ENCODE measurements at places on chromosomes 16 and 17. TPM values are rescaled to one million over a fixed set of nuclear protein-coding genes. Genes with fewer than 3 reads are reported as not detected.
A peak's percentile ranks its signal among the peaks of the same experiment; 100 is the strongest.

PMP22 gene
- 49.2 TPM for total RNA-seq

- DNase-seq, result peak; percentile 32
Observed at GRCh38 chr17:80455336-80455710, 21.1 kb downstream of the NPTX1 start.

NFAT5 gene
- total RNA-seq, result 101 TPM

DNA sequence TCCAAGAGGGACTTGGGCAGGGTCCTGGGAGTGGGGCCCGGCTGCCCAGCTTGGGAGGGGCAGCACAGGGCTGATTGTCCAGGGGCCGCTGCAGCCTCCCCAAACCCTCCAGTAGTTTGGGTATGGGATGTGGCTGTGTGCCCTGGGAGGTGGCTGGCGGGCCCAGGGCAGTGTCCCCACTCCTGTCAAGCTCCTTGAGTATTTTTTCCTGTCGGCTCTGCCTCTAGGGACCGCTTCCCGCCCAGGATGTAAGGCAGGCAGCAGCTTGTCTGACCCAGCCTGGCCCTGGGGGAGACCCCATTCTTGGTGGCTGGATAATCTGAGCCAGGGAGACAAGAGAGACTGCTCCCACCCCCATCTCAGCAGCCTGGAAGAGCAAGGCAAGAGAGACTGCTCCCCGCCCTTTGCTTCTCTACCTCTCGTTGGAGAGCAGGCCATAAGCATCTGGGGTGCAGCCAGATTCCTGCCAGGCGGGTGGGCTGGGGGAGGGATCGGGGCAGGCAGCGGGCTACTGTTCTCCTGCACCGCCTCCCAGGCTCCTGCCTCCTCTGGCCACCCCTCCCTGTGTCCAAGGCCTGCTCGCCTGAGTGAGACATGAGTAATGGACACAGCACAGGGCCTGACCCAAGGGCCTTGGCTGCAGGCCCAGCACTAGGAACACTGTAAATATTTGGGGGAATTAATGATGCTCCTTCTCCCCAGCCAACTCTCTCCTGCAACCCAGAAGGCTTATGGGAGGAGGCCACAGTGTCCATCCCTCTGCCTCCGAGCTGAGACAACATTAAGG, 18.4 kb upstream of the ITGA3 start:
- DNase-seq, result peak; percentile 52

DNA sequence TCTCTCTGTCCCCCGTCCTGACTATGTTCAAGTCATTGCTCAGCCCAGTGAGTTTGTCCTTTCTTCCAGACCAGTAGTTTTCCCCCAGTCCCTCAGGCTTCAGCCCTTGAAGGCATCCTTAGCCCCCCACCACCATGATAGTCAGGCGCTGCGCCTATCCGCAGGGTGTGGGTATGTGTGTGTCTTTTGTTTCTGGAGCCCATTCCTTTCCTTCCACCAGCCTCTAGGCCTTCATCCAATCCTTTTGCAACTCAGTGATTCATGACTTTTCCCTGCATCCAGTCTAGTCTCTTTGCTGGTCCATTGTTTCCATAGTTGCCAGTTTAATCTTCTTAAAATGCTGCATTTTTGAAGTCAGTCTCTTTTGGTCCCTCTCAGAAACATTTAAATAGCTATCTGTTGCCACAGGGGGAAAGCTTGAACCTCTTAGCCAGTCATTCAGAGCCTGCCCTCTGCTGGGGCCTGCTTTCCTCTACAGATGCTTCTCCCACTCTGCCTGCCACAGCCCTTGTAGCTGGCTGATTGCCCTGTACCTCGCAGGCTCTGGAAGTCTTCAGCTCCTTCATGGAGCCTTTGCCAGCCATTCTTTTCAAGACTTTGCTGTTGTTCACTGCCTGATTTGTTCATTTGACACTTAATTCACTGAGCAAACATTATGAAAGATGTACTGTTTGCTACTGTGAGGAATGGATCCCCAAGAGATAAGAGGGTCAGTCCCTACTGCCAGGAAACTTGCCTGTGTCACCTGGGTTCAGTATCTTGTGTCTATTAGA, 55.9 kb upstream of the ADCY7 start:
- DNase-seq, result peak; percentile 93

DNA sequence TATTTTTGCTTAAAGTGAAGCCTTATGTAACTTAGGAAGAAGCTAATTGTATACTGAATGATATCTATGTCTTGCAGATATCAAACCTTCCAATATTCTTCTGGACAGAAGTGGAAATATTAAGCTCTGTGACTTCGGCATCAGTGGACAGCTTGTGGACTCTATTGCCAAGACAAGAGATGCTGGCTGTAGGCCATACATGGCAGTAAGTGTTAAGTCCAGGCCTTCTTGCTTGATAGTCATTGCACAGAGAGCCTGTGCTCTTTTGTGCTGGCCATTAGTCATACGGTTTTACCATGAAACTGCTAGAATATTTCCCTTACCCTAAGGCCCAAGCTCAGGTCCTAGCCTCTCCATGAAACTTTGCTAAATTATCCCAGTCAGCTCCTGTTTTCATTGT, 92.5 kb downstream of the MAP2K4 start:
- no peak for DNase-seq

MRC2 gene
- total RNA-seq, result 32.9 TPM

- DNase-seq, result peak; percentile 22
Observed at GRCh38 chr16:72203401-72203800, 31.4 kb upstream of the PMFBP1 start.

CD2BP2 gene
- total RNA-seq, result 39.5 TPM

GRCh38 chr17:3748576-3748975, 24.9 kb downstream of the HASPIN start:
- DNase-seq, result no peak

DNA sequence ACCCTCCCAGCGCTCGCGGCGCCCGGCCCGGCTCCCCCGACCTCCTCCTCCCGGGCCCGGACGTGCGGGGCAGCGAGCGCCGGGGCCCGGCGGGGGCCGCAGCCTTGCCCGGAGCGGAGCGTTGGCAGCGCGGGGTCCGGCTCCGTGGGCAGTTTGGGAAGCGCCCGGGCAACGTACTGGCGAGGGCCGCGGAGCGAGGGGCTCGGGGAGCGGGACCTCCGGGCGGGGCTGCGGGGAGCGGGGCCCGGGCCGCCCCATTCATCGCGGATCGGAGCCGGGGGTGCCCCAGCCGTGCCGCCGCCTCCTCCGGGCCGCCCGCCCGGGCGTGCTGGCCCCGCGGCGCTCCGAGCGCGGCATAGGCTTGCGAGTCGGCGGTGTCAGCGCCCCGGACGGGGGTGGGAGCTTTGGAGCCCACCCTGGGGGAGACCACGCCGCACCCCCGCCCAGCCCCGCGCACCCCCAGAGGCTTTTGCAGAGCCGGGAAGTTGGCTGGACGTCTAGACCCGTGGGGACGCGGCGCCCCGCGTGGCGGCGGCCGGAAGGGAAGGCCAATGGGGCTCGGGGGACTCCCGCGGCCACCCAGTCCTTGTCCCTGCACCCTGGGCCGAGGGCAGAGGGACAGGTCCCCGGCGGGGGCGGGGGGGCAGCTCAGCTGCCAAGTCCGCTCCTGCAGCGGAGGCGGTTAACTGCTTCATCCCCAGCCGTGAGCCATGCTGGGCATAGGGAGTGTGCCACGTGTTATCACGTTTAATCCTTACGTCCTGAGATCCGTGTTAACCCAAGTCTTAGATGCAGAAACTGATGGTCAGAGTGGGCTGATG, 852 bp downstream of the ZNF469 start:
- peak; percentile 36 for DNase-seq

DNA sequence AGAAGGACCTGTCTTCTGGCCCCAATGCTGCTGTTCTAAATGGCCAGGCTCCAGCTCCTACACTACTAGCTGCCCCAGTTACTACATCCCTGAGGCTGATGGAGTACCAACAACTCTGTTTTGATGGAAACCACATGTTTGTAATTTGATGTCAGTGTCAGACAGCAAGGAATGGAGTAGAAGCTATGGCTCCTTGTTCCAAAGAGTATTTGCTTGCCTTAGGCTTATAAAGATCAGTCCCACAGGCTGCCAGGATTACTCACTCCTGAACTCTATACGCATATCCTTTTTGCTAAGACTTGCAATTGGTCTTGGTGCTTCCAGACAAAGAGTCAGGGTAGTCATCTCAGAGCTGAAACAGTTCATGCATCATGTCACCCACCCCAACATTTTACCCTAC, 139.6 kb downstream of the HS3ST3A1 start:
- DNase-seq, result no peak

ABCA6 gene
- 16.4 TPM for total RNA-seq

MAF gene
- 84.6 TPM for total RNA-seq

GRCh38 chr16:84484579-84485254, 19.7 kb downstream of the MEAK7 start:
- DNase-seq, result peak; percentile 84

GRCh38 chr16:71796501-71797097, 12.0 kb downstream of the AP1G1 start:
- DNase-seq, result no peak

GRCh38 chr16:143456-143855, 5.0 kb upstream of the NPRL3 start:
- no peak for DNase-seq

DNA sequence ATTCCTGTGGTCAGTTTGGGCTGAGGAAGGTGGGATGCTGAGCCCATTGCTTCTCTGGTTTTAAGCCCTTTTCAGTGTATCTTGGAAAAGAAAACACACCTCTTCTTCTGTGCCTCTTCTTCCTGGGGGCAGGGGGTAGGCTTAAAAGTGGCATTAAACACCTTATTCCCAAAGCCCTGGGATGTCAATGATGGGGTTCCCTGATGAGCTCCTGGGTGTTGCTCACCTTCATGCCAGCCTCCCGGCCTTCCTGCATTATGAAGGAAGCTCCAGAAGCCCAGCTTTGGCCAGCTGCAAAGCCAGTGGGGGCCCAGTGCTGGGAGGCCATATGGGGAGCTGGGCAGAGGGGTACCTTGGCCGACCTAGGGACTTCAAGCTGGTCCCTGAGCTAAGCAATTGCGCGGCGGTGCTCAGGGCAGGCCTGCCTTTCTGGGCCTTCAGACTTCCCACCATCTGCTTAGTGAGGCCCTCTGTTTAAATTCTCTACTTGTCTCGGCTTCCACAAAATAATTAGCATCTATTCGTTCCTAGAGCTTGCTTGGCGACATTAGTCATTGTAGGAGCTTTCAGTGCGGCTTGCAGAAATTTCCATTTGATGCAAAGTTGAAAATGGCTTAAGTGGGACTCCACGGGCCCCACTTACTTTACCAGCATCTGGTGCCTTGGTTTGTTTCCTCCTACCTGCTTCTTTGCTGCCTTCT, 121.7 kb upstream of the NLRP1 start:
- no peak for DNase-seq

DNA sequence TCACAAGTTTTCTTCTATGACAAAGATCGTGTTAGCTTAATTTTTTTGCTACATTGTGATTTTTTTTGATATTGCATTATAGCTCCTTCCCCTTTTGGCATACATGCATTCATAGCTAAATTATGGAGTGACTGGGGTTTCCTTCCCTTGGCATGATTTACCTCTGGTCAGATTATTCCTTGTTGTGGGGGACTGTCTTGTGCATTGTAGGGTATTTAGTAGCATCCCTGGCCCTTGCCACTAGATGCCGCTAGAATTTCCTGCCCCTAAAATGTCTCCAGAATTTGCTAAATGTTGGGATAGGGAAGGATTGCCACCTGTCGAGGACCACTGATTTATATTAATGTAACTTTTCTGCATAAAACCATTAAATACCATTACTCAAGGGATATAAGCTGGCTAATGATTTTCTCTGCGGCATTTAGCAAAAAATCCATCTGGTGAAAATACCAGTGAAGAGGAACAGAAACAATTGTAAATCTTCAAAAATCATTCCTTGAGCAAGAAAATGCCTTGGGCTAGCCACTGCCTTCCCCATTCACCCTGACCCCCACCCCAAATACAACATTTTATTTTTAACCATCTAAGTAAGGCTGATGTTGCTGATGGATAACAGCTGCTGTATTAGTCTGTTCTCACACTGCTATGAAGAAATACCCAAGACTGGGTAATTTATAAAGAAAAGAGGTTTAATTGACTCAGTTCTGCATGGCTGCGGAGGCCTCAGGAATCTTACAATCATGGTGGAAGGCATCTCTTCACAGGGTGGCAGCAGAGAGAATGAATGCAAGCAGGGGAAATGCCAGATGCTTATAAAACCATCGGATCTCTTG, 195.2 kb downstream of the MAP2K6 start:
- DNase-seq, result peak; percentile 28

CLEC10A gene
- 3.8 TPM for total RNA-seq

- DNase-seq, result no peak
Observed at GRCh38 chr16:23229714-23230113, 47.2 kb downstream of the SCNN1G start.

- DNase-seq, result no peak
Observed at GRCh38 chr17:81999587-81999975, 22.2 kb downstream of the ASPSCR1 start.

Measured in testis (tissue), 5 donors.